Activated naive CD4-positive, alpha-beta T cell treated with anti-CD3 and anti-CD28 coated beads for 36 hours (primary cell): ENCODE measurements at places on chromosomes 7 and 10.

- no peak for DNase-seq
Measured at GRCh38 chr10:129716881-129717280, 247.2 kb downstream of the EBF3 start.

GRCh38 chr7:146366938-146367337, 250.3 kb downstream of the CNTNAP2 start:
- DNase-seq: no peak

DNA sequence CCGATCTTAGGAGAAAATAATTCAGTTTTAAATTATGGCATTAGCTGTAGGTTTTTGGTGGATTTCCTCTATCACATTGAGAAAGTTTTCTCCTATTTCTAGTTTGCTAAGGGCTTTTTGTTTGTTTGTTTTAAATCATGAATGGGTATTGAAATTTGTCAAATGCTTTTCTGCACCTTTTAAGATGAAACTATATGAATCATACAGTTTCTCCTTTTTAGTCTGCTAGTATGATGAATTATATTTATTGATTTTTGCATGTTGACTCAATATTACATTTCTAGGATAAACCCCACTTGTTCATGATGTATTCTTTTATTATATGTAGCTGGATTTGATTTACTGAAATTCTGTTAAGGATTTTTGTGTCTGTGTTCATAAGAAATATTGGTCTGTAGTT, 70.3 kb upstream of the PIP4K2A start:
- no peak for DNase-seq

DNA sequence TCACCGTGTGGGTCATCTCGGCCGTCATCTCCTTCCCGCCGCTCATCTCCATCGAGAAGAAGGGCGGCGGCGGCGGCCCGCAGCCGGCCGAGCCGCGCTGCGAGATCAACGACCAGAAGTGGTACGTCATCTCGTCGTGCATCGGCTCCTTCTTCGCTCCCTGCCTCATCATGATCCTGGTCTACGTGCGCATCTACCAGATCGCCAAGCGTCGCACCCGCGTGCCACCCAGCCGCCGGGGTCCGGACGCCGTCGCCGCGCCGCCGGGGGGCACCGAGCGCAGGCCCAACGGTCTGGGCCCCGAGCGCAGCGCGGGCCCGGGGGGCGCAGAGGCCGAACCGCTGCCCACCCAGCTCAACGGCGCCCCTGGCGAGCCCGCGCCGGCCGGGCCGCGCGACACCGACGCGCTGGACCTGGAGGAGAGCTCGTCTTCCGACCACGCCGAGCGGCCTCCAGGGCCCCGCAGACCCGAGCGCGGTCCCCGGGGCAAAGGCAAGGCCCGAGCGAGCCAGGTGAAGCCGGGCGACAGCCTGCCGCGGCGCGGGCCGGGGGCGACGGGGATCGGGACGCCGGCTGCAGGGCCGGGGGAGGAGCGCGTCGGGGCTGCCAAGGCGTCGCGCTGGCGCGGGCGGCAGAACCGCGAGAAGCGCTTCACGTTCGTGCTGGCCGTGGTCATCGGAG, 1.8 kb downstream of the ADRA2A start:
- no peak for DNase-seq

GRCh38 chr7:118214051-118214832, 10.3 kb upstream of the ANKRD7 start:
- DNase-seq: peak; percentile 67
